ENCODE measurements at places on chromosomes 6 and 20. TPM values are rescaled to one million over a fixed set of nuclear protein-coding genes. Genes with fewer than 3 reads are reported as not detected.
A peak's percentile ranks its signal among the peaks of the same experiment; 100 is the strongest.

DNA sequence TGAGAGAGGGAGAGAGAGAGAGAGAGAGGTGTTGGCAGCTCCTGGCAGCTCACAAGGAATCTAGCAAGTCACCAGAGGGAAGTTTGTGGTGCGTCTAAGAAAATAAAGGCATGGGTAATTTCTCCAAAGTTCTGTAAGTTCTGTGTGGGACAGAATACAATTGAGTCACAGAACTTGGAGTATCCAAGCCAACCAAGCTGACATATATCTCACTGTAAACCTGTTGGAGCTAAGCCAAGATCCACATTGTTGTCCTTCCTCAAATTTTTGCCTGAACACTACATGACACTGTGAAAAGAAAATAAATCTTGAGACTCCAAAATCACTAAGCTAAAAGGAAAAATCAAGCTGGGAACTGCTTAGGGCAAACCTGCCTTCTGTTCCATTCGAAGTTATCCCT is 436.7 kb downstream of the MEI4 start:
- DNase-seq: no peak

DNA sequence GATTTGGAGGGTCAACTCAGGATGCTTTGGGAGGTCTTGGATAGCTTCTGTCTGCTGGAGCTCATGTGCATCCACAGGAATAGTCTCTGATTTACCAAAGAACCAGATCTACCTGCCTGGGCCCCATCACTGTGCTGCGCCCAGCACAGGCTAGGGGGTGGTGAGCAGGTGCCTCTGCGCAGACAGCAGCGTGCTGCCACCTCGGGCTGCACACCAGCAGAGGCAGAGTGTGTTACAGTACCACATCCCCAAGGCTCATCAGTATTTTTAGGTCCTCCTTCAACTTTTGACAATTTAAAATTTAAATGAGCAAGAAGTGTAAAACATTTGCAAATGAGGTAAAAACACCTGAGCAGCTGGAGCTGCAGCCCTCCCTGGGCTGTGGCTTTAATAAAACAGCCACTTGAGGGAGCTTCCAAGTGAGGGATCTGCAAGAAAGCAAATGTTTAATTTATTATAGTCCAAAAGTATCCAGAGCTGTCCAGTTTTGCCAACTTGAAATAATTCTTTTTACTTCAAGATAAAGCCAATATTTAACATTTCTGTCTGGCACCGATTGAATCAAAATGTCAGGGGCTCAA is 324.9 kb downstream of the ZFAND3 start:
- DNase-seq: no peak

- DNase-seq: peak; percentile 100
Measured at GRCh38 chr6:138593124-138593877, 94.0 kb upstream of the NHSL1 start.

Gene NANP
- total RNA-seq: 7.6 TPM

DNA sequence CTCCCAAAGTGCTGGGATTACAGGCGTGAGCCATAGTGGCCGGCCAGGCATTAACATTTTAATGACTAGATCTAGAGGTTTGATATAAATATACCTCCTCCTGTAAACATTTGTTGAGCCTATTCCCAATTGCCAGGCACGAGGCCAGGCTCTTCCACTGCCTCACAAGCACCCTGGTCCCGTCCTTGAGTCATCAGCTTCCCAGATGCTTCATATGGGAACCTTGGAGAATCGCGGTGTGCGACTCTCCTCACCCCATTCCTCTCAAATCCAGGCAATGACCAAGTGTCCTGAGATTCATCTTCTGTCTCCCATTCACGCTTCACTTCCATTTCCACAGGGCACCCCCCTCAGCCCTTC is 35.9 kb upstream of the PIM1 start:
- no peak for DNase-seq

Measured in glomerular endothelial cell (primary cell).